ENCODE measurements at places on chromosomes 4 and X.

DNA sequence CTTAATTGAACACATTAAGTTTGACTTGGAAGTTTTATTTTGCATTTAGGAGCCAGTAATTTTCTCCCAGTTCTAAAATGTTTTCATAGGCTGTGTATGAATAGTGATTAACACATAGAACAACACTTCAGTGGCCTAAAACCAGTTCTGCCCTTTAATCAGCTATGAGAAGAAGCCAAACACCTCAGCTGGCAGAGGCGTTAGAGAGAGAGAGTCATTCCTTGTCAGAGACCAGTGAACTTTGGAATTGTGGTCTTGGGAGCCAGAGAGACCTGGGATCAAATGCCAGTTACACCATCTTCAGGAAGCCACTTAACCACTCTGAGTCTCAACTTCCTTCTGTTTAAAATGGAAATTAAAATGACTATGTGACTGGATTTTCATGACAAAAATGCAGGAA is 39.3 kb upstream of the PRPS2 start:
- peak; percentile 9 for DNase-seq

DNA sequence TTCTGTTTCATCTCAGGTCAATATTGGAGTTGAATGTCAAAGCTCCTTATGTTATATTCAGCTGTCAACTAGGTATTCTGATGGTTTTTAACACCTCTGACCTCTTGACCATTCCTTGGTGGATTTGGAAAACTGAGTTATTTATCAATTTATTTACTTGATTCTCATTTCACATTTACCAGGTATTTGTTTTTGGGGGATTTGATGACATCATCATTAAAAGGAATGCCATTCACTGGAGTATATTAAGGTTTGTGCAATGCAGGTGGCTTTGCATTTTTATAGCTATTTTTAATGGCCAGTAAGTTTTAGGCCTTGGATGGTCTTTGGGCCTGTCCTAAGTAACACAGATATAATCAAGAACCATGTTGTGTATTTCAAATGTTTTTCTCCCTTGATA is 67.2 kb downstream of the TSPAN7 start:
- no peak for DNase-seq

DNA sequence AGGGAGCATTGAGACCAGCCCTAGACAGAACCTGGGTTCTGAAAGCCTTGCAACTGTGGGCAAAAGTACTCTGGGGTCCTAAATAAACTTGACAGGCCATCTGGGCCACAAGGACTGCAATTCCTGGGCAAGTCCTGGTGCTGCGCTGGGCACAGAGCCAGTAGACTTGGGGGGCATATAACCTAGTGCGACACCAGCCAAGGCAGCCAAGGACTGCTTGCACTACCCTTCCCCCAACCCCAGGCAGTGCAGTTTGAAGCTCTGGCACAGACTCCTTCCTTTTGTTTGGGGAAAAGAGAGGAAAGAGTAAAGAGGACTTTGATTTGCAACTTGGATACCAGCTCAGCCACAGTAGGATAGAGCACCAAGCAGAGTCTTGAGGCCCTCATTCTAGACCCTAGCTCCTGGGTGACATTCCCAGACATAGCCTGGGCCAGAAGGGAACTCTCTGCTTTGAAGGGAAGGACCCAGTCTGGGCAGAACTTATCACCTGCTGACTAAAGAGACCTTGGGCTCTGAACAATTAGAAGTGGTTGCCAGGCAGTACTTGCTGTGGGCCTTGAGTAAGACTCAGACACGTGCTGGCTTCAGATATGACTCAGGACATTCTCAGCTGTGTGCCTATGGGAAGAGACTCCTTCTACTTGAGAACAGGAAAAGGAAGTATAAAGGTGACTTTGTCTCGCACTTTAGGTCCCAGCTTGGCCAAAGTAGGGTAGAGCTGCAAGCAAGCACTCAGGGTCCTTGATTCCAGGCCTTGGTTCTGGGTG is 522.8 kb downstream of the GLUD2 start:
- peak; percentile 0 for DNase-seq

DNA sequence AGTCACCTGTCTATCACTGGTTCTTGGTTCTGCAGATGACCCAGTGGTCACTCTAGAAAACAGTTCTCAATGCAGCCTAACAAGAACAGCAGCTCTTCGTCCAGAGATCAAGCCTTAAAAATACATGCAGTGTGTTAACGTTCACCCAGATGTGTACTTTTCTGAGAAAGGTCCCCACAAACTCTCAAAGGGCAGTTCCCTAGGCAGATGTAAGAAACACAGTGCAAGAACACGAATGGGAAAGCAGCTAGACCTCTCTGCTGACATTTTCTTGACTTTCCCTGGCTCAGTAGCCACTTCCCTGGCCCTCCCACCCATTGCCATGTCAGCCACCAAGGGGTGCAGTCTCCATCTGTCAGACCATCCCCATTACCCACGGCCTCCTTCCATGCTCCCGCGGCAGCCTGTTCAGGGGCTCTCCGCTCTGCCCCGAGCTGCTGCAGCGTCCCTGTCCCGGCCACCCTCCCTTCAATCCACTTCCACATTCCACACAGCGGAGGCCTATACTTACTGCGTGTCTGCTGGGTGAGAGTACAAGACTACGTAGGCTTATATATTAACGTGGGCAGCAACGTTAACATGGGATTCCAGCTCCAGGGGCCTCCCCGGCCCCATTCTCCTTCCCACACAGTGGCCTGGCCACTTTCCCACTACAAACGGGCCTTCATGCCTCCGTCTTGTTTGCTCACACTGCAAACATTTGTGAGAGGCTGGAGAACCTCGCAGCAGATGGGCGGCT is 34.3 kb downstream of the IRF2 start:
- no peak for DNase-seq

DNA sequence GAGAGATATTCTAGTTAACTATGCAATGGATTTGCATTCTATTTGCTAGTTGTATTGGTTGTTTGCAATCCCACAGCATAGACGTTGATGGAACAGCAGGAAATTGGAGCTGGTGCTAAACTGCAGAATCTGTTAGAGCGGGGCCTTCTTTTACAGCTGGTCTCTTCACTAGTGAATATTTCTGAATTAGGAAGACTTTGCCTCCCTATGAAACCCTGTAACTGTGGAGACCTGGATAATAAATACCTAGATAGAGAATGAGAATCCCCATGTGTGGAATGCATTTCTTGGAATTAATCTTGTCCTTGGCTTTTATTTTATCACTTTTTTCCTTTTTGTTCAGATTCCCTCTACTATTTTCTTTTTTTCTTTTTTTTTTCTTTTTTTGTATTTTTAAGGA is 109.7 kb downstream of the SHROOM3 start:
- no peak for DNase-seq

DNA sequence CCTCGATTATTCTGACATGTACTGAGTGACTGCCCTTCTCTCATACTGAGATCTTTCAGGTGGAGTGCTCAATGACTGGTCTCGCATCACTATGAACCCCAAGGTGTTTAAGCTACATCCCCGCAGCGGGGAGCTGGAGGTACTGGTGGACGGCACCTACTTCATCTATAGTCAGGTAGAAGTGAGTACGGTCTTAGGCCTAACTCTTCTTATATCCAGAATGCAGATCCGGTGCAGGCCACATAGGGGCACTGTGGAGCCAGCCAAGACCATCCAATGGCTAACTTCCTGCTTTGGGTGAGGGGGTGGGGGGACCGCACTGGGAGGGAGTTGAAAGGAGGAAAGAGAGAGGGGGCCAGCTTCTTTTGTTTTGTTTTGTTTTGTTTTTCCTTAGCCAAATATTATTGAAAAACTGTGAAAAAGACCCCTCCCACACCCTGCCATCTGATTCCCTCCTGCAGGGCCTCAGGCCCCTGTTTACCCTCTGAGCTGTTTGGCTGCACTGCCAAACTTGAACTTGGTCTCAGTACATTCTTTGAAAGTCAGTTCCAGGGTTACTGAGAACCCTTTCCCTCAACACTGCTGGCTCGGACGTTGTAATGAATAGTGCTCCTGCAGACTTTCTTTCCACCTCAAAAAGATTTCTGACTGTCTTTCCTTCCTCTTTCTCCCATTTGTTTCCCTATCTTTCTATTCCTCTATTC is 16.2 kb downstream of the AWAT2 start:
- peak; percentile 5 for DNase-seq

- no peak for DNase-seq
Measured at GRCh38 chr4:38313175-38313574, 350.8 kb upstream of the KLF3 start.

DNA sequence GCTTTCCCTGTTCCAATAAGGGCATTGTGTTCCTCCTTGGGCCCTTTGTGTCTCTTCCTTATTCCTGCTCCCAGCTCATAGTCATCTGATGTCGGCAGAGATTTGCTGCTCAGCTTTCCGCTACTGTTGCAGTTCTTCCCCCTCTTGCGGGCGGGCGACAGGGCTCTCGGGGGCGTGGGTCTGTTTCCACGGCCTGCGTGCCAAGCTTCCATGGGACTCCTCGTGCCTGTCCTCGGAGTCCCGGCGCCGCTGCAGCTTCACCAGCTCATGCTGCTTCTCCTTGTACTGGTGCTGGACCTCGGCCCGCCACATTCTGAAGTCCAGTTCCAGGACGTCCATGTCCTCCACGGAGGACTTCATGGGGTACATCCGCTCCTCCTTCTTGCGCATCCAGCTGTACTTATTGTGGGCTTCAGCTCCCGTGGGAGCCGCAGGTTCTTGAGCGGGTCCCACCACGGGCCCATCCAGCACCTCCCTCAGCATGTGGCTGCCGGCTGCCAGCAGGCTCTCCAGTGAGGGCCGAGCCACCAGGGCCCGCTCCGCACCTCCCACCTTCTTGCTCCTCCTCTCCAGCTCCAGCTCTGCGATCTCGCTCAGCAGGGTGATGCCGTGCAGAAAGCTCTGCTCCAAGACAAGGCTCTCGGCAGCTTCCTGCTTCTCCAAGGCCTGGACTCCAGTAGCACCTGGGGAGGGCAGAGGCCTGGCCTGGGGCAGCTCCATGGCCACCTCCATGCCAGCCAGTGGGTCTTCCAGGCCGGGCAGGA is 74.1 kb upstream of the UCP1 start:
- DNase-seq: no peak

DNA sequence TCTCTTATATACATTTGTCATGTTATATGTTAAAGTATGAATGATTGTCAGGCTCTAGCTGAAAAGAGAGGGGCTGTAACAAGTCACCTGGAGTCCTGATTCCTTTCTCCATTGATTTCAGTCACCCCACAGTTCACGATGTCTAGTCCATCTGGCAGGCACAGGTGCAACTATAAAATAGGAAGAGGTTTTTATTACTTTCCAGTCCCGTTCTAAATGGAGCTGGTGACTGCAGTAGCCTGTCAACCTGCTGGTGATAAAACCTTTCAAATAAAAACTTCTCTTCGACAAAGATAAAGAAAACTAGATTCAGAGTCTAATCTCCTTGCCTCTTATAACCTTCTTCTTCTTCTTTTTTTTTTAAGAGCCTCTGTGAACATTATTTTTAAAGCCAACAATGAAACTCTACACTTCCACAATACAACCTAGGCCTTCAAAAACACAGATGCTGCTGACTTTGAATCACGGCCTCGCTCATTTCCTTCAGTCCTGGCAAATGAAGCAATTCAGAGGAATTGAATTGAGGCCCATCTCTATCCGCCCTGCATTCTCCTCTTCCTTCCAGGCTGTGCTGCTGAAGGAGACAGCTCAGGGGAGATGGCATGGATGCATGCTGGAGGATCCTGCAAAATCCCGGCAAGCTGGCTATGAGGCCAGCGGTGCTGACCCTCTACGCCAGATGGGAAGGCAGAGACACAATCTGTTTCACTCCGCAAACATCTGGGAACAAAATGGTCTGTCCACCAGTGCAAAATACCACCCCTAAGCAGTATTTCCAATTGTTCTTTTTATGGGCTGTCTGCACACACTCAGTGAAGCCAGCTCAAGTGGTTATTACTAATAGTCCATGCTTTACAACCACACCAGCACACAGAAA is 27.3 kb upstream of the CDKN2AIP start:
- no peak for DNase-seq

DNA sequence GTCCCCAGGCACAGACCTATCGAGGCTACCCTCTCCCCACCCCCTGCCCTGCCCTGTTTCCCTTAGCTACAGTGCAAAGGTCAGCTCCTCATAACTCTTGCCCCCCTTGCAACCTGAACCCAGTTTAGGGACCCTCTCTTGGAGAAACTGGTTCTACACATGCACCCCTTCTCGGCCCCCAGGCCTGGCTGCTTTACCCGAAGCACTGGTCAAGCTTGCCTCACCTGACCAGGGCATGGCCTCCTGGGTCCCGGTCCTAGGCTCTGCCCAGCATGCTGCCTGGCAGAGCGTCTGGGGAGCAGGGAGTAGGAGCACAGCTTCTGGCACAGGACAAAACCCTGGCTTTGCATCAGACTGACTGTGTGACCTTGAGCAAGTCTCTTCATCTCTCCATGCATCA is 28.0 kb downstream of the ZNF185 start:
- DNase-seq: no peak

DNA sequence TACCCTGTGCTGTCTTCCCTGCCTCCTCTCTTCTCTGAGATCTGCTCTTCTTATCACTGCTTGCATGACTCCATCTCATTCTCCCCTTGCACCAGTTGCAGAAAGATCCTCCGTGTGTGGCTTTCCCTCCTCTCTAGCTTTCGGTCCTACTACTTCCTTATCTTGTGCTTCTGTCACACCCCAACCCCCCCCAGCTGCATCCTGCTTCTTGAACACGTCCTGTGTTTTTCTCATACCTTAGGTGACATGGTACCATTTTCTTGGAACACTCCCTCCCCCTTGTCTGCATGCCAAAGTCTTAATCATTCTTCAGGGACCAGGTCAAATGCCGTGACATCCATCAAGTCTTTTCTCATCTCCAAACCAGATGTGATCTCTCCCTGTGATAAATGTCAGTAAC is 46.4 kb downstream of the FHL1 start:
- DNase-seq: no peak

GRCh38 chr4:123398853-123399626 is 2.4 kb downstream of the SPRY1 start:
- peak; percentile 82 for DNase-seq

- DNase-seq: peak; percentile 9
Measured at GRCh38 chr4:122635205-122635604, 14.3 kb upstream of the IL21 start.

DNA sequence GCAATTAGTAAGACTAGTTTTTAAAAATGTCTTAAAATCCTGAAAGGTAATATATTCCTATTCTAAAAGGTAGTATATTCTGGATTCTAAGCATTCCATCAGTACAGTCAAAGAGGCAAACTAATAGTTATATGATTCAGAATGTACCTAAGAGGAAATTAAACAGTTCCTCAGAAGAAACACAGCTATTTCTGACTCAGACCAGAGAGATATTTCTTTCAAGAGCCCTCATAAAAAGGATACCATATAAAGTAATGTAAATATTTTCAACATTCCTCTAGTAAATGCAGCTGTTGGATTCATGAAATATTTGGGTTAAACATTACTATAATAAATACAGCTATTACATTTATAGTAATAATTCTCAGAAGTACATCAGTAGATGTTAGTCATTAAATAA is 358.3 kb downstream of the MAGEB5 start:
- no peak for DNase-seq

All from astrocyte of the hippocampus (primary cell).